ENCODE measurements at places on chromosomes 3 and 15.

GRCh38 chr3:16024548-16024947 lies 149.9 kb upstream of the GALNT15 start:
- no peak for DNase-seq

- no peak for DNase-seq
These were observed 176.5 kb upstream of the LYSMD4 start for GRCh38 chr15:99909592-99910295.

- no peak for DNase-seq
These were observed 160.0 kb downstream of the SQOR start for GRCh38 chr15:45794712-45795439.

- peak; percentile 78 for DNase-seq
These were observed 167.4 kb downstream of the GAP43 start for GRCh38 chr3:115790759-115791158.

- no peak for DNase-seq
These were observed 203.3 kb upstream of the IL12A start for GRCh38 chr3:159785273-159785708.

- no peak for DNase-seq
These were observed 309.2 kb downstream of the PDCD6IP start for GRCh38 chr3:34107669-34108068.

Data from activated CD4-positive, alpha-beta T cell treated with anti-CD3 and anti-CD28 coated beads, Interleukin-2, Interleukin-4, amounts not matched to agents 100 ng/mL and 50 ng/mL, durations not matched to agents 16 hours and 8 hours (primary cell).